Stimulated activated CD8-positive, alpha-beta memory T cell treated with anti-CD3 and anti-CD28 coated beads, Interleukin-7, amount 100 ng/mL, for 1 hour (primary cell): ENCODE measurements at places on chromosomes 2 and 18.

DNA sequence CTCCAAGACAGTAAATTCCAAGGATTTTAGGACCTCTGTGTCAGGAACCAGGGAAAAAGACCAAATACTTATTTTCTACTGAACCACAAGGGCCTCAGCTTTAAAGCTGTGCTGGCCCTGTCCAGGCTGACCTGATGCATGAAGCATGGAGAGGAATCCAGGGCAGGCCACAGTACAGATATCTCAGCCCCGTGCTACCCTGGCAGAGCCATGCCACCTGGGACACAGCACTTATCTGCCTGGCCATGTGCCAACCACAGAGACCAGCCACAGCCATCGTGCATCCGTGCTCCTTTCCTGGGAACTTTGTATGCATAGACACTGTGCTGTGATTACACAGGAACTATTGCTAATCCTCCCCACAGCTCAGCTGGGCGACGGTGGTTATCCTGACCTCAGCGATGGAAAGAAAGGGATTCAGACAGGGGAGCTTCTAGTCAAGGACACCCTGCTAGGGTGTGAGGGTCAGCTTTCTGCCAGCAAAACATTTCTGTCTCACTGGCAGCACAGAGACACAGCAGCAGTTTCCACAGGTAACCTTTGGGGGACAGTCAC lies 687.4 kb upstream of the ID2 start:
- DNase-seq = no peak

GRCh38 chr2:127453392-127454171 lies 35.4 kb downstream of the PROC start:
- DNase-seq = no peak

GRCh38 chr18:73365018-73365417 lies 497.2 kb upstream of the NETO1 start:
- DNase-seq = no peak

GRCh38 chr18:62828091-62828640 lies 112.8 kb downstream of the PHLPP1 start:
- no peak for DNase-seq

DNA sequence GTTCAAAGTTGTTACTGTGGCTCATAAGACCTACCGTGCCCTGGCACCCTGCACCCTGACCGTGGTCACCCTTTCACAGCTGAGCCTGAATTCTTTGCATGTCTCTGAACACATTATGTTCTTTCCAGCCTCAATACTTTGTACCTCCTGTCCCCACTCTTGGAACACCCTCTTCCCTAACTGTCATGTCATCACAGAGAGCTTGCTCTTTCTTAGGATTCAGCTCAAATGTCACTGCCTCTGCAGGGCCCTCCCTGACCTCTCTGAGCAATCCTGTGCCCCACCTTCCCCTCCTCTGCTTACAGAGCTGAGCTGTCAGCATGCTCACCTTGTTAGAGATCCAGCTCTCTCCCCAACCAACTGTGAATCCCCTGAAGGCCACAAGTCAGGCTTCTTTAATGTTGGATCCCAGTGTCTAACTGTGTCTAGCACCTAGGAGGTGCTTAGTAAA lies 15.0 kb downstream of the PRKAG3 start:
- no peak for DNase-seq

GRCh38 chr2:191112448-191112901 lies 38.3 kb downstream of the STAT4 start:
- DNase-seq = no peak

GRCh38 chr2:148006249-148007007 lies 14.1 kb downstream of the ORC4 start:
- no peak for DNase-seq

GRCh38 chr18:31102941-31103340 lies 720 bp upstream of the DSC2 start:
- DNase-seq = no peak

GRCh38 chr2:23664066-23664788 lies 262.7 kb downstream of the ATAD2B start:
- no peak for DNase-seq

GRCh38 chr18:24368749-24369148 lies 28.9 kb downstream of the OSBPL1A start:
- DNase-seq = no peak

GRCh38 chr2:105129722-105130232 lies 91.9 kb downstream of the MRPS9 start:
- DNase-seq = no peak

DNA sequence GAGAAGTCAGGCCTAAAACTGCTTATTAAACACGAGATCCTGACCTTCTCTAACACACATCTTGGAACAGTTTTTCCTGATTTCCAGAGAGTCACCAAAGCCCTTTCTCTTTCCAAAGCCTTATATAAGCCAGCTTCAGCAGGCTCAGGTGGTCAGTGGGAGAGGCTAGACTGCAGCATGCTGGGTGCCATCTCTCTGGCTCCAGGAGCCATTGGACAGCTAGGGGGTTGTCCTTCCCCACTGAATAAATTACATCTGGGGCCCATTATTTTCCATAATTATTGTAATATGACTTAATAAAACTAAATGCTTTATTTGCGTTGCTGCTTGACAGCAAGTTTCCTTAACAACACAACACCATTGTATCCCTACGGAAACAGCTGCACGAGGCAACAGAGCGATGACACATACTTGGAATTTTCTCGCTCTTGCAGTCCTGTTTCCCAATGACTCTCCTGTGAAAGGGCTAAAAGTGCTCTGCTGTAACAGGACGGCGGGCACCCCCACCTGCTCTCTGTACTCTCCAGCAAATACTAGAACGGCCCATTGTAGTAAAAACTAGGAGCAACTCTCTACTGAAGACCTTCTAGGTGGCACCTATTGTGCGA lies 160.6 kb downstream of the RNF144A start:
- DNase-seq = no peak

- DNase-seq = no peak
These were observed 28.5 kb downstream of the ZNF516 start for GRCh38 chr18:76466410-76466991.

GRCh38 chr2:238512247-238512867 lies 85.6 kb downstream of the ASB1 start:
- DNase-seq = no peak

DNA sequence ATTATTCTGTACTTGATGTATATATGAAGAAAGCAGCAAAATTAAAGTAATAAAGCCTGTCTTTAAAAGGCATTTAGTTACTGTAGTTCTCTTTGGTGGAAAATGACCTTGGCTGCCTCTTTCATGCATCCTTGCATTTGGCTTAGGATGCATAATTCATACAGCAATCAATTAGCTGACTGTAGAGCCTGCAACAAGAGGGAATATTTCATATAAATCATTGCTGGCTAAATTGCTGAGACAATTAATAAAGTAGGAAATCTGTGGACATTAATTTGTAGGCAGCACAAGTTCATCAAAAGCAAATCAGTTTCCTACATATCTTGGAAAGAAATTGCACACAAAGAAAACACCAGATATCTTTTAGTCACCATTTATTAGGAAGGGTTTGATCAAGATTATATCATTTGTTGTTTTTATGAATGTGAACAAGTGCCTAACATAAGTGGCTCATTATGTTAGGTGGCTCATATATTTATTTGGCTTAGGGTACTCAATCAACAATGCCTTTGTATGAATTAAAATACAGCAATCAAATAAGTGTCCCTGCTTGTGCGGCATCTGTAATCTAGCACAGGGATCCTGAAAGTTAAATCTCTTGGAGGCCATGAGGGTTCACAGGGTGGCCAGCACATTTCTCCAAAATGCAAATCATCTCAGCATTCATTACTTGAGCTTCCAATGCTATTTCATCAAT lies 220.4 kb upstream of the SPOPL start:
- DNase-seq = no peak

- DNase-seq = no peak
These were observed 38.0 kb downstream of the CABYR start for GRCh38 chr18:24176727-24177416.

DNA sequence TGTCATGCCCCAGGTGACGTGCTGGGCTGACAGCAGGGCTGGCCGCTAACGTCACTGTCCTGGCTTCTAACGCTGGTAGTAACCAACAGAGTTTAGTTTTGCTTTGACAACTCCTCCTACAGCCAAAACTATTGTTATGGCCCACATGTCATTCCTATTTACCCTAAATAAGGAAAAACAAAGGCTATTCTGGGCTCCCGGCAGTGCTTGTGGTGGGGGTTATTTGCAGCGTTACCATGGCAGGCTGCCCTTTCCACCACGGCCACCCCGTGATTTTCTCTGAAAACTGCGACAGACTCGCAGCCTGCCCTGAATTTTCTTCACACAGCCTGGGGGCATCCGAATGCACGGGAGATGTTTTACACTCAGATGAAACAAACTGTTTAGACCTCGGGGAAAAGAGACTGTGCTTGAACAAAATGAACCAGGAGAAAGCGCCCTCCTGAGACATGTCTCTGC lies 115.2 kb downstream of the FAM210A start:
- no peak for DNase-seq

GRCh38 chr2:235570966-235571692 lies 77.3 kb downstream of the AGAP1 start:
- DNase-seq = no peak

GRCh38 chr2:9800975-9801726 lies 42.1 kb upstream of the TAF1B start:
- no peak for DNase-seq

- DNase-seq = no peak
These were observed 250.2 kb downstream of the OTX1 start for GRCh38 chr2:63300835-63301234.

DNA sequence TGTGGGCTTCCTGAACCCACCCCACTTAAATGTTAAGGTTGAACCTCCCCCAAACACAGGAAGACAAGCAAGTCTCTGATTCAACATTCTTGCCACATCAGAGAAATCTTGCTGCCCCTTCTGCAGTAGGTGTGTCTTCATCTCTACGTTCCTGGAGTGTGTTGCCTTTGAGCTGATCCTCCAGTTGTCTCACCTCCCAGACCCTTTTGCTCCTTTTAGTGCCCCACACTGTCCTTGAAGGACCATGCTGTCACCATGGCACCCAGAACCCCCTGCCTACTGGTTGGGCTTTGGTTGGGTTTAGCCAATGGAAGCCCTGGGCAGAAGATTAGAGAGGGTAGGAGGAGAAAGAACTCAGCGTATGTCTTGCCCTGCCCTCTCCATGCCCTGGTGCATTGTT lies 10.7 kb downstream of the CAB39 start:
- DNase-seq = no peak

DNA sequence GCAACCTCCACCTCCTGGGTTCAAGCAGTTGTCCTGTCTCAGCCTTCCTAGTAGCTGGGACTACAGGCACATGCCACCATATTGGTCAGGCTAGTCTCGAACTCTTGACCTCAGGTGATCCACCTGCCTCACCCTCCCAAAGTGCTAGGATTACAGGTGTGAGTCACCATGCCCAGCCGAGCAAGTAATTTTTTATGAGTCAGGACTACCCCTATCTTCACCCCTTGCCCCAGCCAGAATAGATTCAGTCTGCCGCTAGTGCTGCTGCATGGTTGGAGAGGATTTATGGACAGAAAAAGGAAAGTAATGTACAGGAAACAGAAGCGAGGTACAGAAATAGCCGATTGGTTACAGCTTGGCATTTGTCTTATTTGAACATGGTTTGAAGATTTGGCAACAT lies 48.9 kb downstream of the BMPR2 start:
- DNase-seq = no peak

DNA sequence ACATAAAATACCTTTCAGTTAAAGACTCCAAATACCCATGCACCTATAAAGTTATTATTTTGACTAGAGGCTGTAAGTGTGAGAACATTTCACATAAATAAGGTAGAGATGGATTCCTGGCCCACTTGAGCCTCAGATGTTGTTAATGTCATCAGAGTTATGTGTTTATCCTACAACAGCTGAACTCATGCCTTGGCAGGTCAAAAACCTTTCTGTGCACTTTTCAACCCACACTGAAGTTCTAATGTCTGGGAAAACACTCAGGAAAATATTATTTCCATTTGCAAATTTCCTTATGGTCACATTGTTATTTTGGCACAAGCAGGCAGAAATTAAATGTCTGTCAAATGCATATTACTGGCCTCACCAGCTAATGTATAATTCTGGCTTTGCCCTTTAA lies 209.2 kb downstream of the LNPK start:
- no peak for DNase-seq

- no peak for DNase-seq
These were observed 1668.7 kb downstream of the SUCLG1 start for GRCh38 chr2:82790206-82791021.

GRCh38 chr2:45210462-45211195 lies 201.4 kb upstream of the SIX2 start:
- DNase-seq = no peak

DNA sequence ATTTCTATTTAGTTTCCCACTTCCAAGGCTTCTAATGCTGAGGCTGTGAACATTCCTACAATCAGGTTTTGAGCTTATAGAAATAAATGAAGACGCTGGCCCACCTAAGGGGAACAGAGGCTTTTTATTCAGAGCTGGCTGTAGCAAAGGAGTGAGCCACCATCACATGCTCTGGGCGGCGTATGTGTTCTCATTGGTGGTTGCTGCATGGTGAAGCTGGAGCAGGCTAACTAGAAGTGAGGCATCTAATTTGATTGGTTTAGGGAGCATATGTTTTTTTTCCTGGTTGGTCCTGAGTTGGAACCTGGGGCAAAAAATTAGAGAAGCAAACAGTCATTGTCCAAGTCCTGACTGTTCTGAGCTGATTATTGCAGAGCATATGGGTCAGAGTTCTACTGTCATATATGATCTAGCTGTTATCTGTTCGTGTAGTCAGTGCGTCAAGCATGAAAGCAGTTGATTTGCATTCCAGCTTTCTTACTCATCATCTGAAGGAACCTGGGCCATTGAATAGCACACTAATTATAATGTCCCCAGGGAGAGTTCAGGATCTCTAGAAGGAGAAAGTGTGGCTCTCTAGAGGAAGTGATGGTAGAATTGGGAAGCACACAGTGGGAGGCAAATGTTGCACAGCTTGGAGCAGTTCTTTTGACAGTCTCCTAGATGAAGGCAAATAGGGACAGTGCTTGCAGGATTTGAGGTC lies 279.6 kb downstream of the PARD3B start:
- DNase-seq = no peak

DNA sequence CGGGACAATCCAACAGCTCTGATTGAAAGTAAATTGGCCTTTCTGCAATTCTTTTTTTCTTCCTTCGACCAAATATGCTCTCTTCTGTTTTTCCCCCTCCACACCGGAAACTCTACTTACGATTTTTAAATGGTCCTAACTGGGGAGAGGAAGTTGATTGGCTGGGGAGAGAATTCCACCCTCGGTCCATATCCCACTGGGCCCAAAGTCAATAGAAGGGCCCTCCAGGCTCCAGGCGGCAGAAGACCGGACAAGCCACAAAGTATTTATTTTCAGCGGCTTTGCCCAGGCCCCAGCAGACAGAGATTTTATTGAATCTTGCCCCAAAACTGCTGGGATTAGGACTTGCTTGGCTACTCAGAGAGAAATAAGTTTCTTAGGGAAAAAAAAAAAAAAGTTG lies 37.1 kb upstream of the SMAD7 start:
- no peak for DNase-seq

- DNase-seq = no peak
These were observed 387.6 kb upstream of the TNP1 start for GRCh38 chr2:217247476-217247875.

GRCh38 chr18:45197526-45197970 lies 417.7 kb upstream of the SLC14A2 start:
- no peak for DNase-seq

- no peak for DNase-seq
These were observed 8.2 kb downstream of the SMARCAL1 start for GRCh38 chr2:216420367-216421101.
